GM04504 (cell line): ENCODE measurements at places on chromosomes 3 and 15.

GRCh38 chr3:22542311-22542710 lies 660.8 kb upstream of the UBE2E2 start:
- no peak for DNase-seq

GRCh38 chr15:31477301-31477700 lies 150.7 kb downstream of the KLF13 start:
- DNase-seq: no peak

DNA sequence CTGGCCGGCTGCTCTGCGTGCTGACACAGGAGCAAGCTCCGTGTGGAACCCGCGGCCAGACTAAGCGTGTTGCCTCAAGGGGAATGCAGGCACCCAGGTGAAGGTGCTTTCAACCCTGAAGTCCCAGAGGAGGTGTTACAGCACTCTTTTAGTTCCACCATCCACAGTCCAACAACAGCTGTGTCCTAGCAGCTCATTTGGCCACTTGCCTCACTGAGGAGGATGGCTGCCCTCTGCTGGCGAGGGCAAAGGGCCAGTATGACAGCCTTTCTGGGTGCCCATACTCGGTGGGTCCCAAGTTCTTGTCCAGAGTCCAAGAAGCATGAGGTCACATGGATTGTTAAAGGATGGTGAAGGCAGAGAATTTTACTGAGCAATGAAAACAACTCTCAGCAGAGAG lies 87.8 kb downstream of the C3orf85 start:
- DNase-seq: no peak

DNA sequence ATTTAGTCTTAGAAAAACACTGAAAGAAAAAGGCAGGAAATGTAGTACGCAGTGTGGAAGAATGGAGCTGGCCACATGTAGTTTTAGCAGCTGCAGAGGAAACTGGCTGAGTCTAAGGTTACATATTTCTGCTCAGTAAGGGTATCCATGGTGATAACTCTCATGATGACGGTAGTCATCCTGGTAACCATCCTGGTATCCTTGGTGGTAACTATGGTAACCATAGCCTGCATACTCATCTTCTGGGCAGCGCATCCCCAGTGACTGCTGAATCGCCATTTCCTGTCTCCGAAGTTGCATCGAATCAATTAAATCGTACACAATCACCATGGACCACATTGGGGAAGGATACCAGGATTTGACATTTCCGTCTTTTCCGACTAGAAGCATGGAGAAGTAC lies 35.7 kb downstream of the CCDC80 start:
- peak; percentile 40 for DNase-seq

DNA sequence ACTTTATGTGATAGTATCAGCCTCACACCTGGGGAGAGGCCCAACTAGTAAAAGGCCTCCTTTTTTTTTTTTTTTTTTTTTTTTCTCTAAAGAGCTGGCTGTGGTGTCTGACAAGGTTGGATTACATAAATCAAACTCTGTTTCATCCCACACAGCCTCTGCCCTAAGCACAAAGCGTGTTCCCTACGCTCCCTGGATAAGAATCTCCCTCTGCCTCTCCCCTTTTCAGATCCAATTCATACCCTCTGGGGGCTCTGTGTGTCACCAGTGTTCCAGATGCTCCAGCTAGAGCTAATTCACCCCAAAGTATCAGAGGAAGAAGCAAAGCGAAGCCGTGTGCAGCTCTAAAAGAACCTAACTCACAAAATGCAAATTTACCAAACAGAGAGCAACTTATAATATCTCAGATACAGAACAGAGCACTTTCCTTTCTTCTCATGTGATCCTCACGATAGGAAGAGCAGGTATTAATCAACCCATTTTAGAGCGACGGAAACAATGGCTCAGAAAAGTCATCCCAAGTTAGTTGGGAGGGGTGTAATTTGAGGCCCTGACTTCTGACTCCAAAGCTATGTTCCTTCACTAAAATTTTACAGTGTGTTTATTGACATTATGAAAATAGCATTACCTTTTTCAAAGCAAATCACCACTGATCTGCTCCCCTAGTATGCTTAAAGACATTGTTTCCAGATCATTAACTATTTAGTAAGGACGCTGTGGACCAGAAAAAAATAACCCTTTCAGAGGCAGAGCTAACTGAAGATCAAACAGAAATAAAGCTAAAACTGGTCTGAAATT lies 12.4 kb downstream of the BMF start:
- no peak for DNase-seq

DNA sequence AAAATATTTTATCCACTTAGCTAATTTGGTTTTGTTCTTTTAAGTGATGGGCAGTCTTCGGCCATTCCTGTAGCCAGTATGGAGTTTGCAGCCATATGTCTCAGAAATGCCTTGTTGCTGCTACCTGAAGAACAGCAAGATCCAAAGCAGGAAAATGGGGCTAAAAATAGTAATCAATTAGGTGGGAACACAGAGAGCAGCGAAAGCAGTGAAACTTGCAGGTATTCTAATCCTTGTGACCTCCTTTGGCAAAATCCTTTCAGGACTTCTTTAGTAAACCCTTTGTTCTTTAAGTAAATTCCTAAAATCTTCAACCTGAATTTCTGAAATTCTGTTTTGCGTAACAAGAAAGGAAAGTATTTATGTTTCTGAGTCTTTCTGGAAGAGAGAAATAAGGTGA lies 49.8 kb downstream of the CNOT10 start:
- no peak for DNase-seq

GRCh38 chr3:116512281-116512680 lies 67.0 kb upstream of the LSAMP start:
- DNase-seq: no peak

DNA sequence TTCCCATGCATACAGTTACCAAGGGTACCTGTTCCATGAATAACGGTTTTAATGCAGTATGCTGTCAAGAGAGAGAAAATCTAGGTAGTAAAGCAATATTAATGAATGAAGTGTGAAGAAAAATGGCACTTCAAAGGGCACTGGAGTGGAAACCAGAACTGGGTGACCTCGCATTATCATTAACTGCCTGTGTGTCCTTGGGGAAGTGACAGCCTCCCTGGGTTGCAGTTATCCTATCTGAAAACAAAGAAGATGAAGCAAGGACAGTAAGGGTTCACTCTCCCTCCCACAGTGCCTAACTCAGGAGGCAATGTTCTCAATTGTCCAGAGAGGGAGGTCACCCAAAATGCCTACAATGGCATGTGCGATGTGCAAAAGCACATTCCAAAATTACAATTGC lies 15.1 kb downstream of the MTHFS start:
- no peak for DNase-seq

DNA sequence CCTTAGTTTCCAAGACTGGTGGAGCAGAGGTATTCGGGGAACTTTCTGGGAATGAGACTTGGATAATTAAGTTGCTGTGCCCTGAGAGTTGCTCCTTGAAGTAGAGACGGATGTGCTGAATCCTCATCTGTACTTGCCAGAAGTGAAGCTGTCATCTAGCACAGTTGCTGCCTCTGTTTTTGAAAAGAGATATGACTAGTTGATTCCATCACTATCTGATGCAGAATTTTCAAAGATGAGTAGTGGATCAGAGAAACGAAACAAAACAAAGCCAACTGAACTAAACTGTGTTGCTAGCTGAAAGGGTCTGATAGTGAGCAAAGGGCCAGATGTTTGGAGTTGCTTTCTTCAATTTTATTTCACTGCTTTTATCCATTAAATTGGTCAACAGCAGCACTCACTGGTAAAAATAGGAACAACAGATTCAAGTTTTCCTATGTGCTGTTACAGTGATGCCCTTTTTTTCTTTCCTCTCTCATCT lies 52.7 kb downstream of the MITF start:
- no peak for DNase-seq

GRCh38 chr3:45312836-45313493 lies 75.4 kb upstream of the LARS2 start:
- no peak for DNase-seq

DNA sequence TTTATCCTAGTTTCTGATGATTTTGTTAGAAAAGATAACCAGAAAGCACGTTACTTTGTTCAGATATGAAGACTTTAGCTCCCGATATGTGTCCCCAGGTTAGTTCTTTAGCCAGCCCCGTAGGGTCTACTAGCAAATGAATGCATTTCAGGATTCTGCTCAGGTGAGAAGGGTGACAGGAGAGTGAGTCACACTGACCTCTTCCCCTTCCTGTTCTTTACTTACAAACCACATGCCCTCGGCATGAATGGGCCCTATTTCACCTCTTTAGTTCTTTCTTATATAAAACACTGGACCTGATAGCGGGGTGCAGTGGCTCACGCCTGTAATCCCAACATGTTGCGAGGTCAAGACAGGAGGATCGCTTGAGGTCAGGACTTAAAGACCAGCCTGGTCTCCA lies 98.4 kb downstream of the SLC49A4 start:
- no peak for DNase-seq

- DNase-seq: peak; percentile 65
These were observed 34.8 kb upstream of the CTSH start for GRCh38 chr15:78979456-78980320.

GRCh38 chr15:55110446-55110845 lies 86.3 kb downstream of the RSL24D1 start:
- DNase-seq: no peak

DNA sequence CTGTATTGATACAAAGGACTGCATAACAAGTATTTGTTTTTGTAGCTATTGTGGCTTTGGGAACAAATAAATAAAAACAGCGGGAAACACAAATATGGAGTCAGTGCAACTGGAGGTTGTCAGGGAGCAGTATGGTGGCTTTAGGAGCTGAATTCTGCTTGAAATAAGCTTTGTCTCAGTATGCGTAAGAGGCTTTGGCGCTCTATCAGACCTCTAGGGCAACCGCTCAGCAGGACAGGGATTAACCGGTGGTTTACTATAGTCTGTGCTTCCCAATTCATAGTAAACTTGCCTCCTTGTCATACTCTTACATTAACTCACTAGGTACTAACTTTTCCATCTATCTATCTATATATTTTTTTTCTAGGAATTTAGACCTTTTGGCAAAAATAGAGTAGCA lies 104.6 kb downstream of the ZIC1 start:
- DNase-seq: no peak

DNA sequence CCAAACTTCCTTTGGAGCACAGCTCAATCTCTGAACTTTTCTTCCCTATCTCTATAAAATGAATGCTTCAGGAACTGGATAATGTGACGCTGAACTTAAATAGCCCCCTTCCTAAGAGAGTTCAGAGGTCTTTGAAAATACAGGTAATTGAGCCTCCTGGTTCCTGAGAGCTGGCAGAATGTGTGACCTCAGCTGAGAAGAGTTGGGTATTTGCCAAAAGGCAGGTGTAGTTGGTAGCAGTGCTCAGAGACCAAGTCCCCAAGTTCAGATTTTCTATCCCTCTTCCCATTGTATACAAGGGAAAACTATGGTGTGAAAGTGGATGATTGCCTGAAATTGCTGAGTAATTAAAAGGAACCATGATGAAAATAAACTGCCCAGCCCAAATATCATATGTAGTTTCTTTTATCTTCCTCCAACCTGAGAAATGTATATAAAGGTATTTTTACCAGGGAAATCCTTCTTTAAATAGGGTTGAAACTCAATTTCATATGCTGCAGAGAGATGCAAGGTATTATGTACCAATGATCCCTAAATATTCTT lies 154.6 kb upstream of the ICE2 start:
- DNase-seq: no peak

GRCh38 chr15:71627188-71627587 lies 183.2 kb upstream of the NR2E3 start:
- no peak for DNase-seq

- DNase-seq: no peak
These were observed 76.1 kb downstream of the ARNT2 start for GRCh38 chr15:80480171-80480811.

GRCh38 chr3:124034016-124034843 lies 42.3 kb upstream of the ROPN1 start:
- no peak for DNase-seq

- DNase-seq: no peak
These were observed 66.8 kb upstream of the BCHE start for GRCh38 chr3:165903885-165904630.

DNA sequence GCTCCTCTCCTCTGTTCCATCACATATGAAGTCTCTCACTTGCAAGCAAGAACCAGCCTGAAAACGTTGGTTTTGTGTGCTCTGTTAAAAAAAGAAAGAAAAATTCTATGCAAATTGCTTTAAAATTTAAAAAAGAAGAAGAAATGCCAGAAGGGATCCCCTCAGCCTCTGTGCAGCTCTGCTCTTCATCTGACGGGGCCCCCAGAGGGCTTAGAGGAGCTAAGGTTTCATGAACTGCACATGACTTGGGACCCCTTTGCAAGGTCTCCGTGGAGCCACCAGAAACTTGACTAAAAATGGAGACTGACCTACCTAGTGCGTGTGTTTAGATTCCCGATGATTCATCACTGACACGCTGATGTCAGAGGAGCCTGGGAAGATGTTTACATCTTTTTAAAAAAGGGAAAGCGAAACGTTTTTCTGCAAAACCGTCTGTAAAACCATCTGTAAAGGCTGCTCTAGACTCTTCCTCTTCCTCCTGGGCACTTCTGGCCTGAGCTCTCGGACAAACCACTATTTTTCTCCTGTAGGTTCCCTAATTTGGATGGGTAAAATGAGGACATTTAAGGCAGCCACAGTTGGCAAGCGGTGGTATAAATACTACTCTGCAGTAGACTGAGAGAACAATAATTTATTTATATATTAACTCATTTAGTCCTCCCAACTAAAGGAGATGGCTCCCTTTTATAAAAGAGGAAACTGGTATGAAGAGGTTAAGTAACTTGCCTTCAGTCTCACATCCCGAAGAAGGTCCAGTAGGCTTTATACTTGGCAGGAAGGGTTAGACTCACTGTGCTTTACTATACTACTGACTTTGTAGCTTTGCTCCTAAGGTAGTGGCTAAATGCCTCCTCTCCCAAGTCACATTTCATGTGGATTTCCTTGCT lies 67.2 kb upstream of the POLG start:
- no peak for DNase-seq

DNA sequence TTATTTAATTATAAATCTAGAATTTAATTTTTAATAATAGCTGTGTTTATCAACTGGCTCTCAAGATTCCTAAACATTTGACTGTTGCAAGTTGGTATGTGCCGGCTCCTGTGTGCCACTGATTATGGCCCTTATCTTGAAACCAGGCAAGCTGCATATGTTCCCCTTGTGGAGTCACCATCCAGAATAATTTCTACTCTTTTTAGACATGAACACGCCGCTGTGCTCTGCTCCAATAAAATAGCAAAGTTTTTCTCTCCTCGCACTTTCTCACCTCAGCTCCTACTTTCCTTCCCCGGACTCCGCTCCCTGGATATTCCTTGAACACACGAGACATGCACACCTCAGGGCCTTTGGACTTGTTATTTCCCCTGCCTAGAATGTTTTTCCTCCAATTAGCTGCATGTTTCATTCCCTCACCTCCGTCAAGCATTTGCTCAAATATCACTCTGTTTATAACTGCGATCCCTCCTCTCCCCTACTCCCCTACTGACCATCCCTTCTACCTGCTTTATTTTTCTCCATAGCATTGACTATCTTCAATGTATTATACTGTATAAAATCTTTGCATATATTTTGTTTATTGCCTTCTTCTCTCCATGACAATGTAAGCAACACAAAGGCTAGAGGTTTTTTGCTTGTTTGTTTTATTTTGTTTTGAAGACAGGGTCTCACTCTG lies 26.1 kb upstream of the ERICH6 start:
- no peak for DNase-seq

DNA sequence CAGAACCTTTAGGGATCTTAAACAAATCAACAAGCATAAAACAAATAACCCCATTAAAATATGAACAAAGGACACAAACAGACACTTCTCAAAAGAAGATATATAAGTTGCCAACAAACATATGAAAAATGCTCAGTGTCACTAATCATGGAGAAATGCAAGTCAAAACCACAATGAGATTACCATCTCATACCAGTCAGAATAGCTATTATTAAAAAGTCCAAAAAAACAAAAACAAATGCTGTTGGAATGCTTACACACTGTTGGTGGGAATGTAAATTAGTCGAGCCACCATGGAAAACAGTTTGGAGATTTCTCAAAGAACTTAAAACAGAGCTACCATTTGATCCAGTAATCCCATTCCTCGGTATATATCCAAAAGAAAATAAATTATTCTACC lies 423.6 kb downstream of the OTOL1 start:
- DNase-seq: peak; percentile 32
